Skin of body (tissue), 3 donors: ENCODE measurements at places on chromosomes 13 and 19. TPM values are rescaled to one million over a fixed set of nuclear protein-coding genes. Genes with fewer than 3 reads are reported as not detected.

DNA sequence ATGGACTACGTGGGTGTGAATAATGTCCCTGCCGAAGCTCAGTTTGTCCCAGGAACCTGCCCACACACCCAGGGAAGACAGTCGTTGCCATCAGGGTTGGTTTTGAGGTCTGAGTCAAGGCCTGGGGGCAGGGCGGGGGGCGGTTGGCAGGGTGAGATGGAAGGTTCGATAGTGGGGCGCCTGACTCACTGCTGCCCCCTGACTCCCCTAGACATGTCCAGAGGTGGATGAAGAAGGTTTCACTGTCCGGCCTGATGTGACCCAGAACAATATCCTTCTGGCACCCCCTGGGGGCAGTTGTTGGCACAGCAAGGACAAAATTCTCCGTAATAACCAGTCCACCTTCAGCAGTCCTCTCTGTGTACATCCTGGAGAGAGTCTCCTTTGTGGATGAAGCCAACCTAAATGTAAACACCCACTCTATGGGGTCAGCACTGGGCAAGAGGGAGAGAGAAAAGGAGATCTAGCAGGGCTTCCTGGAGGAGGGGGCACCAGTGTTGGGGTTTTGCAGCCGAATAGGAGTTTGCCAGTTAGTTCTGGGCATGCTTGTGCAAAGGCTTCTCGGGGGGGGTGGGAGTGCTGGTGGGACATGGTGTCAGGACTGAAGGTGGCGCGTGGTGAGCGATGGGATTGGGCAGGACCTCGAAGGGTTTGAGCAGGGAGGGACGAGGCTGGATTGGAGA lies 19.6 kb upstream of the B3GNT3 start:
- no peak for DNase-seq

GRCh38 chr13:31204592-31204991 lies 4.8 kb downstream of the B3GLCT start:
- DNase-seq = peak; percentile 12

GRCh38 chr13:45928843-45929242 lies 77.3 kb upstream of the SIAH3 start:
- DNase-seq = no peak

GRCh38 chr13:111021270-111021669 lies 93.8 kb upstream of the ARHGEF7 start:
- DNase-seq = no peak

DNA sequence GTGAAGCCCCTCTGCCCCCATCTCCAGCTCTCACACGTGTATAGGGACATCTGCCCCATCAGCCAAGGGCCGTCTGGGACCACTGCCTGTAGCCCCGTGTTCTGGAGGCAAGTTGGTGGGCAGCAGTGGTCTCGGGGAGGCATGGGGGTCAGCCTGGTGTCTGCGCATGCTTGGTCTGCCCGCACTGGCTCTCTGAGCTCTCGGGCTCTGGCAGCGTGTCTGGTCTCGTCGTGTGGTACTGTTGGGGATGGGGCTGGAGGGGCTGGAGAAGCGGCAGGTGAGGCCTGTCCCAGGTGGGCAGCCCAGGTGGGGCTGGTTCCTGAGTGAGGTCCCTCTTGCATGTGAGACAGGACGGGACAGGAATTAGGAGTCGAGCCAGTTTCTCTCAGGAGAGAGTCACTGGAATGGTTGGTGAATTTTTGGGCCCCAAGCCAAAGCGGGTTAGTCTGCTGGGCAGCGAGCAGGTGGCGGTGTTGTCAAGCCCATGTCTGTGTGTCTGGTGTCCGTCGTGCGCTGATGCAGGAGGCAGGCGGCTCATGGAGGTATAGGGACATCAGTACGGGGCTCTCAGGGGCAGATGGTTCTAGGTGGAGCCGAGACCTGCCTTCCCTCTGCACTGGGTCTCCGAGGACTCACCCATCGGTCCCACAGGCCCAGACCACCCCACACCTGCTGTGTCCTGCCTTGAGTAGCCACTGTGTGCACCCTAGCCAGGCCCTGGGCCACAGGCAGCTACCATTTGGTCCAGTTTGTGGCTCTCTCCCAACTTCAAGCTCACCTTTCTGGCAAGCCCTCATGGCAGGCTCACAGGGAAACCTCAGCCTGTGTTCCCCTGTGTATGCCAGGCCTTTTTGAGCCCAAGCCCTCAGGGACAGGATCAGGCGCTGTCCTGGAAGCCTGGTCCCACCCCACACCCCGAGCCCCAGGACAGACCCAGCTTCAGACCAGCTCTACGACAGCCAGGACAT lies 18.2 kb downstream of the COMP start:
- no peak for DNase-seq

GRCh38 chr19:14830702-14831101 lies 4.3 kb downstream of the OR7A5 start:
- no peak for DNase-seq

GRCh38 chr13:81089371-81090157 lies 748.6 kb upstream of the SPRY2 start:
- DNase-seq = no peak

- peak; percentile 97 for DNase-seq
These were observed 15.8 kb upstream of the ZNF43 start for GRCh38 chr19:21851596-21852345.

DNA sequence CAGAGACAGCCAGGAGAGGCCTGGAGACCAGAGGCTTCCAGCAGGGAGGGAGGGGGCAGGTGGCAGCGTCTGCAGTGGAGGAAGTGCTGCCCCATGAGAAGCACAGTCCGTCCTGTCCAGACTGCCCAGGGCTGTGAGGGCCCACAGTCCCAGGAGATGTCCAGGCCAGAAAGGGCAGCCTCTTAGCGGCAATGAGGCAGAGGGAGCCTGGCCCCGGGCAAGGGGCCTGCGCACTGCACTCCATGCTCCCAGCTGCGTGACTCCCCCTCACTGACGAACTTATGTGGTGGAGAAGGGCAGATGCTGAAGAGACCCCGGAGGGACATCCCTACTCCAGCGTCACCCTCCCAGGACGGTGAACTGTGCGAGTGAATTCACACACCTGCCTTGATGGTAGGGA lies 115.3 kb downstream of the SOX1 start:
- DNase-seq = no peak

- DNase-seq = no peak
These were observed 209.5 kb downstream of the KLF5 start for GRCh38 chr13:73268306-73268705.

DNA sequence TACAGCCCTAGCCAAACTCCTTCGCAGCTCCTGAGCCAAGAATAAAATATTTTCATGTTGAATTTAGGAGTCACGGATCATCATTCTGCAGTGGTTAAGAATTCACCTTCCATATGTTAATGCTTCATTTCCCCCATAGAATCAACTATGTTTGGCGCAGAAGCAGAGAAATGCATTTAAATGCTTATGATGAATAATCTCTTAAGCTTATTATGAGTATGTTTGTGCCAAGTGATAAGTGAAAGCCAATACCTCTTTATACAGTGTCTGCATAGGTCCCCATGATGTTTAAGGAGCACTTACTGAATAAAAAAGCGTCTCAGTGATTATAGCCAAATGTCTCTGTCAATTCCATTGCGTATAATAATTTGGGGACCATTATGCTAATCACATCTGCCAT lies 32.7 kb upstream of the POMP start:
- DNase-seq = no peak

GRCh38 chr19:19997656-19998268 lies 41.5 kb downstream of the ZNF682 start:
- no peak for DNase-seq

GRCh38 chr13:97751477-97751876 lies 202.0 kb upstream of the IPO5 start:
- no peak for DNase-seq

DNA sequence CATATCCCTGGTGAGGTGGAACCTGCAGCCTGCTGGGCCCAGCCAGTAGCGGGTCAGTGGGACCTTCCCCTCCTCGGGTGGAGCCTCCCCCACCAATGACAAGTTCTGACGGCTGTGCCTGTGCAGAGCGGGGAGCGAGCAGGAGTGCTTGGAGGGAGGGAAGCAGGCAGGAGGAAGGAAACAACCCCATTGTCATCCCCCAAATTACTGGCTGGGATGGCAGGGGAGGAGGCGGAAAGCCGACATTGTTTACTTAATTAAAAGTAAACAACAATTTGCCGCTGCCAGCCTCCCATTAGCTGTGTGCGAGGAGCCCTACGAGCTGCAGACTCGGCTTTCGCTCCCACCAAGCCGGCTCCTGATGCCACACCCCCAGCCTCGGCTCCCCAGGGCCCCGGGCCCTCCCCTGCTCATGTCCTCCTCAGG lies 45.5 kb downstream of the LYL1 start:
- DNase-seq = no peak

DNA sequence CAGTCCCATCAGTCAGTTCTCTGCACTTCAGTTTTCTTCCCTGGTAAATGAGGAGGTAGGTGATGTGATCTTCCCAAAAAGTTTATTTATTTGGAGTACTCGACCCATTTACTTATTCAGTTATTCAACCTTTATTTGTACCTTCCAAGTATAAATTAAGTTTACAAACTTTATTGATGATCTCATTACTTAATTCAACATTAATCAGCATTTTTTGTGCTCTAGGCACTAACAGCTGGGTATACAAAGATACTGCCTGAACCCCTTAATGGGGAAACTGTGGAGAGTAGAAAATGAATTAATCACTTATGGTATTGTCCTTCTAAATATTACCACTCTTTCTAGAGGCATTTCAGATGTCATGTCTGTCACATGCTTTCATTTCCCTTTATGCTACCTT lies 293.3 kb downstream of the DLEU7 start:
- no peak for DNase-seq

GRCh38 chr19:8251025-8251472 lies 41.9 kb downstream of the CERS4 start:
- no peak for DNase-seq

GRCh38 chr13:25175026-25175425 lies 2.9 kb upstream of the AMER2 start:
- DNase-seq = no peak

- no peak for DNase-seq
These were observed 7.7 kb upstream of the LGALS7 start for GRCh38 chr19:38781058-38781457.

DNA sequence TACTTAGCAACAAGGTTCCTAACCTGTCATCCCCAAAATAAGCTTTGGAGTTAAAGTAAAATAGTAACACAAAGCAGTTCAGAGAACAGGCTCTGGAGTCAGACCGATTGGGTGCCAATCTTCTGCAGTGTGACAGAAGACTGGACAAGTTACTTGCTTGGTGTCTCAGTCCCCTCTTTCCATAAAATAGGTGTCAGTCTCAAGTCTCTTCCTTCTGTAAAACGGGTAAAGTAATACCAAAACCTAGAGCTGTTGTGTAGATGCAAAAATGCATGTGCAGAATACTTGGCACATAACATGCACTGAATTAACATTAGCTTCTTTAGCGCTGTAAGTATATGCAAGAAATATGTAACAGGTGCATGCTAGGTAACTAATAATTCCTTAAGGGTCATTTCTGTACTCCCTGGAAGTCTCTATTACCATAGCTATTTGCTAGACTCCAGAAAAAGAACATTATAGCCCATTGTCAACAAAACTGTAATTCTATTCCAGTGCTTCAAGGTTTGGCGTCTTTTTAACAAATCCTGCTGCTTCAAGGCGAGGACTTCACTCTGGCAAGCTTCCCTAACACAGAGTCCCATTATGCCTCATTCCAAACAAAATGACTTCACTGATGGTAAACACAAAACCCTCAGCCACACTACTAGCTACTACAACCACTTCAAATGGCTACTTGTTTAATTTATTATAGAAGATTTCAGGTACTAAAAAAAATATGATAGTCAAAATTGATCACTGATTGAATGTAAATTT lies 32.8 kb downstream of the ELF1 start:
- no peak for DNase-seq

DNA sequence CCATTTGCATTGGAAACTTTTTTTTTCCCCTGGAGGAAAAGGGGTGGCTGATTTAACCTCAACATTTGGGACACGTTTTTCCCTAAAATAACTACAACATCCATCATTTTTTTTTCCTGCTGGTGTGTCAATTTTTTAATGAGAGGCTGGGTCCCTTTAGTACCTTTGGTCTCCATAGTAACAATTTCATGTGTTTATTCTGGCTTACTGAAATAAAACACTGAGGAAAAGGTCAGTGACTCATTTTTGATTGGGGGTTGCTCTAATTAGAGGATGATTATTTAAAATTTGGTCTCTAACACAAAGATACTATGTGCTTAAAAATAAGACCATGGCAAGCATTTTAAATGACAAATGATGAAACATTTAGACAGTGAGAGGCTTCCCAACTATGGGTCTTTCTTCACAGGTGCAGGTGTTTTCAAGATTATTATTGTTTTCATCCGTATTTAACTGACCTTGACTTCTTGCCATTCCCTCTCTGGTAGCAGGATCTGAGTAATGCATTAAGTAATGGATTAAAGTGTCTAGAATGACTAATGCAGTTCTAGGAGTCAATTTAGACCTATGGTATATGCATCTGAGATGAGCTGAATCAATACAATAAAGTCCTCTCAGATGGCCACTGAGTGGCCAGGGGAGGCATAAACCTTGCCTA lies 406.4 kb downstream of the KCNRG start:
- DNase-seq = no peak

DNA sequence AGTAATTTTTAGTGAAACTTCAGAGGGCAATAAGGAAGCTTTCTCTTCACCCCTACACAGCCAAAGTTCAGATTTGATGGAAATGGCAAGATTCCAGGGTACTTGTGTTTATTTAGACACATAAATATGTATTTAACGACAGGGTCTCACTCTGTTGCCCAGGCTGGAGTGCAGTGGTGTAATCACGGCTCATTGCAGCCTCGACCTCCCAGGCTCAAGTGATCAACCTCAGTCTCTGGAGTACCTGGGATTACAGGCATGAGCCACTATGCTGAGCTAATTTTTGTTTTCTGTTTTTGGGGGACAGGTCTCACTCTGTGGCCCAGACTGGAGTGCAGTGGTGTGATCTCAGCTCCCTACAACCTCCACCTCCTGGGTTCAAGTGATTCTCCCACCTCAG lies 2.0 kb upstream of the SYCE2 start:
- no peak for DNase-seq

DNA sequence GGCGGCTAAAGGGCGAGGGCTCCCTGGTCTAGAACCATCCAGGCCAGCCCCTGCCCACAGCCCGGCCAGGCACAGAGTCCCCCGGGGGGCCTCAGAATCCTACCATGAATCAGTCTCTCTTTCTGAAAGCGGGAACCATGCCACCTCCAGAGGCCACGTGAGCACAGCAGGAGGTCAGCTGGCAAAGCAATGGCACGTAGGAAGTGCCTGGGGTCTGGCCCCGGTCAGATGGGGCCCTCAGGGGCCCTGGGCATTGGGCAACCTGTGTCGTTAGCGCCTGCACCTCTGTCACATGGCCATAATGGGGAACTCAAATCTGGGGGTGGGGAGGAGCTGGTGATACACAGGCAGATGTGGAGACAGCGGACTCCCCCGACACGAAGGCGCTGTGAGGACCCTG lies 8.8 kb downstream of the MFSD12 start:
- DNase-seq = no peak

The PET100 gene
- total RNA-seq = 26.2 TPM

The APOC4 gene
- not detected for total RNA-seq

The UBE2L5 gene
- 0.99 TPM for total RNA-seq

The WASF3 gene
- 5.8 TPM for total RNA-seq

The IGLON5 gene
- not detected for total RNA-seq

The MAP4K1 gene
- total RNA-seq = 0.59 TPM

The KLF1 gene
- 1.7 TPM for total RNA-seq

The ONECUT3 gene
- total RNA-seq = not detected

The CEACAM20 gene
- total RNA-seq = not detected

The CAPN12 gene
- 6.0 TPM for total RNA-seq

The CD209 gene
- 5.8 TPM for total RNA-seq

The TFPT gene
- total RNA-seq = 5.4 TPM

The PRR19 gene
- 0.20 TPM for total RNA-seq

The RXFP2 gene
- total RNA-seq = not detected

The SIGLEC14 gene
- total RNA-seq = 1.6 TPM

The TMPRSS9 gene
- total RNA-seq = 0.20 TPM

The CEACAM4 gene
- total RNA-seq = 0.59 TPM

The TRPC4 gene
- total RNA-seq = 0.69 TPM

The SIGLEC5 gene
- 1.4 TPM for total RNA-seq

The ZNF628 gene
- total RNA-seq = 1.1 TPM

The SBK2 gene
- not detected for total RNA-seq
